ENCODE measurements at places on chromosomes 7 and 10.

- DNase-seq, result no peak
Measured at GRCh38 chr7:124989911-124990310, 60.3 kb upstream of the POT1 start.

DNA sequence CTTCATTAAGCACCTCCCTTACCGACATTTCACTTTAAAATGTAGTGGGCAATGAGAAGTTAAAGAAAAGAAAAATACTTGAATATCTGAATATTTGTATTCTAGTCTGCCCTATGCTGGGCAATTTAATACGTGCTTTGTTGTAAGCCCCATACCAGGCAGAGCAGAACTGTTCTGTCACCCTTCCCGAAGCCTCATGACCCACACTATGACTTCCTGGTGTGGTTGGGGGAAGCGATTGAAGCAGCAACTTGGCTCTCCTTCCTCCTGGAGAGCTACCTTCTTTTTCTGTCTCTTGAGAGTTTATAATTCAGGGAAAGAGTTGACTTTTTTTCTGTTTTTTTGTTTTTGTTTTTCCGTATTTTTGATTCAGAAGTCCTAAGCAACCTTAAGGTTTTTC lies 243.7 kb downstream of the INHBA start:
- no peak for DNase-seq

GRCh38 chr10:97483506-97483905 lies 14.7 kb downstream of the MMS19 start:
- no peak for DNase-seq

DNA sequence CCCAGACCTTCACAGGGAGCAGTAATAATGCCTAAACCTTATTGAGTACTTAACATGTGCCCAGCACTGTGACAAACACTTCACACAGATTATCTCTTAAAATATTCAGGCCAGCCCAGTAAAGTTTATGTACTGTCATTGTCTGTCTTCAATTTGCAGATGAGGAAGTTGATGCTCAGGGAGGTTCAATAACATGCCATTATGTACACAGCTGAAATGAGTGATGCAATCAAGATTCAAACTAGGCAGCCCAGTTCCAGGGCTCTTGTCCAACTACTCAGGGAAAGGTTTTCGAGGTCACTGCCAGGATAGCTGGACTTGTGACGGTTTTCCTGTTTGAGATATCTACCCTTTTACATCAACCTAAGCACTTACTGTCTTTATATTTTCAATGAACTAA lies 56.1 kb downstream of the AUTS2 start:
- no peak for DNase-seq

GRCh38 chr7:90236721-90237289 lies 8.2 kb upstream of the CFAP69 start:
- DNase-seq, result no peak

DNA sequence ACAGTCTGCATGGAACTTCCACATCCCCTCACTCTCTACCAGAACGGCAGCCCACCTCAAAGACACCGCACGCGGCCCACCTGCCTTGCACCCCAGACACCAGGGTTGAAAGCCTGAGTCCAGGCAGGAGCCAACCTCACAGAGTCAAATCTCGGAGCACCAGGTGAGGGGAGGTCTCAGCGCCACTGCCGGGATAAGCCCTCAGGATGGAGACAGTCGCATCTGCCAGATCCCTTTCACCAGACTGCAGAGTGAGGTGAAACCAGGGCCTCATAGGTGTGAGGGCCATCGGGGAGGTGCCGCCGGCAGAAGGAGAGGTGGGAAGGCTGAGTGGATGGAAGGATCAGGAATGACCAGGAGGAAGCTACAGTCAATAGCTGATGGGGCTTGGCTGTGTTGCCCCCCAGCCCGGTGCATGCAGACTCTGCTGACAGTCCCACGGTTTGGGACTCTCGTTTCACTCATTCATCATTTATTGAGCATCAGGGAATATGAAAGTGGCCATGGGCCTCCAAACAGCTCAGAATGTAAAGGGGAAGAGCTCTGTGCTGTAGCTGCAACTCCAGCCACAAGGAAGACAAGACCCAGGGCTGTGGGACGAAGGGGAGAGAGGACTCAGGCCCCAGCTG lies 315.0 kb downstream of the PTPRN2 start:
- DNase-seq, result no peak

- DNase-seq, result no peak
Measured at GRCh38 chr7:30927040-30927439, 15.4 kb downstream of the AQP1 start.

DNA sequence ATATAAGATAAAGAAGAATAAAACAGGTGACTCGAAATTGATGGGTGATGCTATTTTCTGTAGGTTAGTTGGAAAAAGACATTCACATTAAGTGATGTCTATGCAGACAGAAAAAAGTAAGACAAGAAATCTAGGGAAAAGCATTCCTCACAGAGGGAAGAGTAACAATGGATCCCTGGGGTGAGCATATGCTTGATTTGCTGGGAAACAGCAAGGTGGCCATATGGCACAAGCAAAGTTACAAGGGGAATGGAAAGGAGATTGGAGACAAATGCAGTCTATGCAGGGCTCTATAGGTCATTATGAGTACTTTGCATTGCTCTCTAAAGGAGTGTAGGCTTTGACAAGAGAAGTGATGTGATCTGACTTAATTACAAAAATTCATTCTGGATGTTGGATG lies 90.9 kb upstream of the ZNF804B start:
- no peak for DNase-seq

DNA sequence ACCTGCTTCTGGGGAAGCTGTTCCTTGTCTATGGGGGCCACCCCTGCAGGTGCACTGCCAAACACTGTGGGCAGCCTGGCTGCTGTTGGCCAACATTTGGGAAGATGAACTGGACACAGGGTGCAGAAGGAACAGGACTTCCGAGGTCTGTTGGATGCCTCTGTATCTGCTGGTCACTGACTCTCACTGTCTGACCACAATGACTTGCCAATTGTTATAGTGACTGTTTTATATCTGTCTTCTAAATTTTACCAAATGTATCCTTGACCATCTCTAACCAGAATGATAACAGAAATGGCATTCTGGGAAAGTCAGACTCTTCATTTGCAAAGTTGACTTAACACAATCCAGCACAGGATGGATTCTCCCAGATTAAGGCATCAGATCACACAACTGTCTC lies 214.0 kb upstream of the PRSS58 start:
- DNase-seq, result no peak

DNA sequence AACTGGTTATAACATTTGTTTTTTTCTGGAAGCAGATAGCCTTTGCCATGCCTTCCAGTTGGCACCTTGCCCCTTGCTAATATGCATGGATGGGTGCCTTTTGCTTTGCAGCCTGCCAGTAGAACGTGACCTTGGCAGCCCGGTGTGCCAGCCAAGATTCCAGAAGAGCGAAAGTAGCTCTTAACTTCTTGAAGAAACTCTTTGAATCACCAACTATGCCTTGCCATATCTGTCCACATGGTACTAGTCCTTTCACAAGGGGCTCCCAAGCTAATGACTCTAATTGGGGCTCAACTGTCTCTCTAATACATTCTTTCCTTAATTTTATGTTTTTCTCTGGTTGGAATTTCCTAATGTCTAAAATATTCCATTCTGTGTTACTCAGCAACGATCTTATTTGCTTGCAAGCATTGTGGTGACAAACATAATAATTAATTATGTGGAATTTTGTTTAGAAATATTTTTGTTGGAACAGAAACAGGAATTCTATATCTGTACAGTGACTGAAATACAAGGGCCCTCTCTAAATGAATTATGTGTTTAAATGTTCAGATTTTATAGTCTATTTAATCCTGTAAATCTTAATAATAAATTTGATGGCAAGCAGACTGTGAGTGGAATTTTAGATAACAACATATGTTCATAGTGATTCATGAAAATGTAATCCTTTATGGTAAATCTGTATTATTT lies 45.8 kb downstream of the HDAC9 start:
- DNase-seq, result no peak

DNA sequence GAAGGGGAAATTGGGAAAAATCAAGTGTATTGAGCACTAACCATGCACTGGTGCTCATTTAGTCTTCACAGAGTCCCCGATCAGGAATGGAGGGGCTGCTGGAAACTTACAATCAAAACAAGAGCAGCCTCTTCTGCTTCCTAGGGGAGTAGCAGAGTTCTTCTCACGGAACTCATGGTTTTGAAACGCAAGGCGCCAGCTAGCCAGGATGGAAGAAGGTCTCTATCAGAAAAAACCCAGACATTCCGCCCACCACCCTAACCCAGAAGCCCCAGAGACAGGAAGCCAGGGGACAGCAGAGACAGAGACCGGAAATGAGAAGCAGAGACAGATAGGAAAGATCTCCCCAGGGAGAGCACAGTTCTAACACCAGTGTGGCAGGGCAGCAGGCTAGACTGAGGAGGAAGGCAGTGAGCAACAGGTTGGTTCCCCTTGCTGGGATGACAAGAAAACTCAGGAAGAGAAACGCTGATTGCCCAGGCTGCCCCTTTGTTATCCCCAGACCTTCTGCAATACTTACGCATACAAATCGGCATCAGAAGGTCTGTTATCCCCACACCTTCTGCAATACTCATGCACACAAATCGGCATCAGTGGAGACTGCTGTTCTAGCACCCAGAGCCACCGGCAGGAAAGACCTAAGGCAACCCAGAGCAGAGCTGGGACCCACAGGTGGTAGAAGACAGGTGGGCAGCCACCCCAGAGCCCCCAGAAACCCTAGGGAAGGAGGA lies 99.2 kb downstream of the CPXM2 start:
- no peak for DNase-seq

- no peak for DNase-seq
Measured at GRCh38 chr7:151856098-151856497, 20.8 kb downstream of the PRKAG2 start.

DNA sequence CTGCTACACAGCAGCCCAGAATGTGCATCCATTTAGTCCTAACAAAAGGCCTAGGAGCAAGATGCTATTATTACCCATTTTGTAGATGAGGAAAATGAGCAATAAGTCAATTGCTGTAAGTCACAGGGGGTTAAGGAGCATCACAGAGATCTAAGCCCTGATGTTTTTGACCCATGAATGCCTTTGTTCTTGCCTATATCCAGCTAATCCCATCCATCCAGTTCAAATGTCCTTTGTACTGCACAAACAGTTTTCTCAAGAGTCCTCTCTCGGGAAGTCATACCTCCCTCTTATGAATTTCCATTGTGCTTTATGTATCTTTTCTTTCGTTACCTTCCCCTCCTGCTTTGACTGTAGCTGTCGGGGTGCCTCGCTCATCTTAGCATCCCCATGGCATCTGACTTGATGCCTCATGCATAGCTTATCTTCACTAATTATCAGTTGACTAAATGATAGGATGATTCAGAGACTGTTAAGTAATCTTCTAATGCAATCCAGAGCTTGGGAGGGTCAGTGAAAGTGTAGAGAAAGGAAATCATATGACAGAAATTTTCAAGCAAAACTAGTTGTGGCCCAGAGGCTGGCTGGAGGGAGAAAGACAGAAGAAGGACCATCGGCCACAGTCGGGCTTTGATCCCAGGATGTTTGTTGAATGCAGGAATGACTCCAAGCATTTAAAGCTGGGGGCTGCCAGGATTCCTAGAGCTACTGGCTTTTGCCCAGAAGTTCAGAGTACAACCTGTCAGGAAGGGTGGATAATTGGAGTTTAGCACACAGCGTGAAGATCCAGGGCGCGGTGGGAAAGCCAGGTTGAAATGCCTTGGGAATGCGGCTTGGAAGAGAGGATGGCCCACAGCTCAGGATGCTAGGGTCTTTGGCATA lies 23.5 kb downstream of the BLVRA start:
- peak; percentile 36 for DNase-seq

DNA sequence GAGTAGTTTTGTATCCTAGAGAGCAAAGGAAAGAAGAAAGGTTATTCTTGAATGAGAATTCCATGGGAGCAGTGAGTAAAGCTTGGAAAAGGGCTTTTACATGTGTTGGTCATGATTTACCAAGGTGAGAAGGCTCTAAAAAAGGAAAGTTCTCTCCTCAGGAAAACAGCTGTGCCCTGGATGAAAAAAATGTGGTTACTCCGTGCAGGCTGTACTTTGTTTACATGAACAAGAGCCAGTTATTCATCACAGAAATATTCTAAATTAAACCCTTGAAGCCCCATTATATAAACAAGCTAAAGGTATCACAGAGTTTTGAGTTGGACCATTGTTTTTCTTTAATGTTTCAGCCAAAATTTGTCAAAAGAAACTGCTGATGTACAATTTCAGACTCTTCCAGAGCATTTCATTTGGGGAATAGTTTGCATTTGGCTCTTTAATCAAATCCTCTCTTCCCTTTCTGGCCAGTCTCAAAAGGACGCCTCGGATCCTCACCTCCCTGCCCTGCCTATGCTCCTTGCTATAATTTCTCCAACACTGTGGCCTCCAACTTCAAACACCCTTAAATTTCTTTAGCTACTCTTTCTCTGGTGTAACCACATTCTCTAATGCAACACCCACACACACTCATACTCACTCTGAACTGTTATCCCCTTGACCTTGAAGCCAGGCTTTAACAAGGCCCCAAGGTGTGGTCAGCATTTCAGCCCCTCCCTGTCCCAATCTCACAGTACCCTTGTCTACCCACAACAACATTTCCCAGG lies 47.4 kb downstream of the AFAP1L2 start:
- DNase-seq, result peak; percentile 39

- no peak for DNase-seq
Measured at GRCh38 chr10:119706521-119707278, 19.1 kb upstream of the INPP5F start.

DNA sequence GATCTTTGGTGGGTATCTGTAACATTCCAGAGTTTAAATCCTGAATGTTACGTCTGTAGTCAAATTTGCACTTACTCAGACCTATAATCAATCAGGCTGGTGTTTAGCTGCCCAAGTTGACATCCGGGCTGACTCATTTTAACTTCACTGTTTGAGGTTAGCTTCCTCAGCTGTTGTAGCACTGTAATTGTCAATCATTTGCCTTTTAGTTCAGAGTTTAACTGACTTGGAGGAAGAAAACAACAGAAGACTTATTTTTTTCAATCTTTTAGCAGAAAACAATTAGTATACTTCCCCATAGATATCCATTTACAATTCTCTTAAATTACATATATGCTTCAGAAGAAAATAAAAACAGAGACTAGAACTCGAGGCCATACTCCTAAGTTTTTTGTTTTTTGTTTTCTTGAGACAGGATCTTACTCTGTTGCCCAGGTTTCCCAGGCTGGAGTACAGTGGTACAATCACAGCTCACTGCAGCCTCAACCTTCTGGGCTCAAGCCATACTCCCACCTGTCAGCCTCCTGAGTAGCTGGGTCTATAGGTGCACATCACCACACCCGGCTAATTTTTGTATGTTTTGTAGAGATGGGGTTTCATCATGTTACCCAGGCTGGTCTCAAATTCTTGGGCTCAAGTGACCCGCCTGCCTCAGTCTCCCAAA lies 38.5 kb upstream of the LRRC17 start:
- DNase-seq, result peak; percentile 88

Data from RWPE1 (cell line).